ENCODE measurements at places on chromosomes 12 and 14.
A peak's percentile ranks its signal among the peaks of the same experiment; 100 is the strongest.

- DNase-seq = peak; percentile 16
Observed at GRCh38 chr14:35858521-35859209, 32.5 kb downstream of the BRMS1L start.

DNA sequence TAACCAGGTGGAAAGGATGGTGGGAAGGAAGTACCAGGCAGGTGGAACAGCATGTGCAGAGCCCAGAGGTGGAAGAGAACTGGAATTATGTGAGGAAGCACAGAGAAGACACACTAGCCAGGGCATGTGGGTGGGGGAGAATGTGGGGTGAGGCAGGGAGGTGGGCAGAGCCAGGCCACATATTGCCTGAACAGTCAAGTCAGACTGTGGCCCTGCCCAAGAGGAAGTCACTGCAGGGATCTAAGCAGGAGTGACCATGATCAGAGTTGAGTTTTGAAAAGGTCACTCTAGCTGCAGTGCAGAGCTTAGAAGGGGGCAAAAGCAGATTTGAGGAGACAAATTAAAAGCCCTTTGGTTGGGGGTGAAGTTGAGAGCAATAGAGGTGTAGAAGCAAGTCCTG is 114.0 kb upstream of the SLC38A2 start:
- no peak for DNase-seq

- DNase-seq = no peak
Observed at GRCh38 chr12:111105294-111105693, 184.9 kb upstream of the MYL2 start.

GRCh38 chr12:112198120-112198733 is 72.9 kb downstream of the TRAFD1 start:
- peak; percentile 54 for DNase-seq

GRCh38 chr14:36424478-36425102 is 95.4 kb downstream of the NKX2-1 start:
- DNase-seq = no peak

- no peak for DNase-seq
Observed at GRCh38 chr12:57618966-57619433, 7.8 kb downstream of the ARHGEF25 start.

- DNase-seq = no peak
Observed at GRCh38 chr14:98181241-98181640, 1090.8 kb downstream of the BCL11B start.

DNA sequence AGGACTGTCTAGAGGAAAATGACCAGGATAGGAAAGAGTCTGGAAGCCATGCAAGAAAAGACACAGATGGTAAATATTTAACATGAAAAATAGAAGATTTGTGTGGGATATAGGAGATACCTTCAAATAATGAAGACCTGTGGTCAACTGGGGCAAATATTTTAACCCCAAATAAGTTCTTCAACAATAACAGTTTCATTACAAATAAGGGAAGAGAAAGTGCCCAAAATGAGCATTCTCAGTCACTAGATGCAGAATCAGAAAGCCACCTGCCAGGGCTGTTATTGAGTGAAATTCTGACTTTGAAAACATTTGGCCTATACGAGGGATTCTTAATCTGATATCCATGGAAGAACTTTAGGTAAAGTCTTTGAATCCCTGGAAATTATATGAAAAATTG is 231.2 kb upstream of the PLEKHG7 start:
- no peak for DNase-seq

DNA sequence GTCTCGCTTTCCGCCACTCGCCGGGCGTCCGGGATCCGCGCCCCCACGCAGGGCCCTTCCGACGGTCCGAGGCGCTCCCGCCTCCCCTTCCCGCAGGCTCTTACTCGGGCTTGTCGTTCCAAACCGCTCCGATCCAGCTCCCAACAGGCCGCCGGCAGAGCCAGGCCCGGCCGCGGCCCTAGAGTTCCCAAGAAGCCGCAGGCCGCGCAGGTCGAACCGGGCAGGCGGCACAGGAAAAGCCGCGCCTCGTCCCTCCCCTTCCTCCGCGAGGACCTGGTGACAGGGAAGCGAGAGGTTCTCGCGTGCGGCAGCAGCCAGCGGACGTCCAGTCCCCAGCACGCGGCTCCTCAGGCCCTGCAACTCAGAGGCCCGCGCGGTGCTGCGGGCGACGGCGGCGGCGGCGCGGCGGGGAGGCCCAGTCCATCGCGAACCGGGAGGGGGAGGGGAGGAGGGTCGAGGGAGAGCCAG is 272 bp downstream of the HECTD1 start:
- peak; percentile 77 for DNase-seq

- DNase-seq = no peak
Observed at GRCh38 chr12:49827051-49827400, 1.2 kb downstream of the NCKAP5L start.

DNA sequence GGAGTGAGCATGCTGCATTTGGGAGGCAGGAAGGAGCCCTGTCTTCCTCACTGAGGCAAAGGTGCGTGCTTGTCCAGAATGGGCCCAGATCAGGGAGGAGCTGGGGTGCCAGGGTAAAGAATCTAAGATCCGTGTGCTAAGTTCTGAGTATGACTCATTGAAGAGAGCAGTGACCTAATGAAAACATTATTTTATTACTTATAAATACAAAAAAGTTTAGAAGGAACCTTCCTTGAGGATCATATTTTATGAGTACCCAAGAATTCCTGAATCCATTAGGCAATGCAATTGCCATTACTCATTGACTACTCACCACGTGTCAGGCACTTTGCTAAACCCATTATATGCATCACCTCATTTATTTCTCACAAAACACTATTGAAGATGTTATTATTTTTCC is 264.7 kb downstream of the EGLN3 start:
- no peak for DNase-seq

GRCh38 chr14:99163446-99163845 is 108.6 kb downstream of the BCL11B start:
- no peak for DNase-seq

DNA sequence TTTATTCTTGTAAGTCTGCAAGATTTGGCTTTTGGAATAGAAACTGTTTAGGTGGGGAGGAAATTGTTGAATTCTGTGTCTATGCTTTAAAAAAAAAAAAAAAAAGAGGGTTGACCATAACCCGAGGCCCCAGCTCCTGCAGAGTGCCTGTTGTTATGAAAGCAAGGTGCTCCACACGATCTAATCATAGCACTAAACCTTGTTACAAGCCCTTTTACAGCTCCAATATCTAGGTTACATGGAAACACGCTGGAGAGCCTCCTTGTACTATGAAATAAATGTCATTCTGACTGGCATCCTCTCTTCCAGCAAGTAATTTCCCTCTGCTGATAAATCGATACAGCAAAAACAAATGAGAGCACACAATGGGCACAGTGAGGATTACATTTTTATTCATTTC is 303.1 kb upstream of the SOX5 start:
- no peak for DNase-seq

DNA sequence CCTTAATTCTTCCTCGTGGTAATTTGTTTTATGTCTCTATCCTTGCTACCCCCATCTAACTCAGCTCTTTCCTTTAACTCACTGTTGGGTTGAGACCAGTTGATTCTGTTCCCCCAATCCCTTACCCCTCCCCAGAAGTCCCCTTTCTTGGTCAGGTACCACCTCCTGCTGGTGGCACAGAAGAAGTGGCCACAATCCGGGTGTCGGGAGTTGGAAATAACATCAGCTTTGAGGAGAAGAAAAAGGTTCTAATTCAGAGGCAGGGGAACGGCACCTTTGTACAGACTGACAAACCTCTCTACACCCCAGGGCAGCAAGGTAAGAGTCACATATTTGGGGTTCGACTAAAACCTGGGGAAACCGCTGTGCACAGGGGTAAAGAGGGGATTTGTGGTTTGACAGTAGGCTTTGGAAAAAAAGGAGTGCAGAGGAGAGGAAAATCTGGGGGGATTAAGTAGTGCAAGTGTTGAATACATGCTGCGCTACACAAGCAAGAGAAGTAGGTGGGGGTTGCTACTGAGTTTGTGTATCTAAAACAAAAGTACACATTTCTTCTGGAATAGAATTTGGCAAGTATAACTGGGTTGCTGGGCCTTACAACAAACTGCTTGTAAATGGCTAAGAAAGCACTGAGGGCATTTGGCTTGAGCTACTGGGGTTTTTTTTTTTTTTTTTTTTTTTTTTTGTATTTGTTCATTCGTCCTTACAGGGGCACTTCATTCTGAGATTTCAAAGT is 1.3 kb downstream of the A2ML1 start:
- DNase-seq = peak; percentile 21

DNA sequence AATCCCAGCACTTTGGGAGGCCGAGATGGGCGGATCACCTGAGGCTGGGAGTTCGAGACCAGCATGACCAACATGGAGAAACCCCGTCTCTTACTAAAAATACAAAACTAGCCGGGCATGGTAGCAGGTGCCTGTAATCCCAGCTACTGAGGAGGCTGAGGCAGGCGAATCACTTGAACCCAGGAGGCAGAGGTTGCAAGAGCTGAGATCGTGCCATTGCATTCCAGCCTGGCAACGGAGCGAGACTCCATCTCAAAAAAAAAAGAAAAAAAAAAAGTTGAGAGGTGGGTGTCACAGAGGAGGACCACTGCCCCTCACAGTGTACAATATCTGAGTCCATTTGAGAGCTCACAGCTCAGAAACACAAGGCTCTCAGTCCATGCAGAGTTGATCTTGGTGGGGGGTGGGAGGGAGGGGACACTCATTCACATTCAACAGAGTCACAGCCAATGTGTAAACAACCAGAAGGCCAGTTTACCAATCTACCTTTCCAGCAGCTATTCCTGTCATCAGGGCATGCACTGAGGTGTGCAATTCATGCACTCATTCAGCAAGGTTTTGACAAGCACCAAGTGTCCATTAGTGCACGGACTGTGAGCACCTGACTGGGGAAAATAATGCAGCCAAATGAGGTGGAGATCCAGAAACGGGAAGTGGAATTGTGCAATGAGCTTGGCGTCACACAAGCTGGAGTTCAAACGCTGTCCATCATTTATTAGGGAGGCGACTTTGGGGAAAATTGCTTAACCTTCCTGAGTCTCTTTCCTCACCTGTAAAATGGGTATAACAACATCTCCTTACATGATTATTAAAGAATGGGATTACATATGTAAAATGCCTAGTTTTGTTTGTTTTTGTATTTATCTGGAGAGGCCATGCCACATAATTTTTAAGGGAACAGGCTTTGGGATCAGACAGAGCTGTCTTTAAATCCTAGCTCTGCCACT is 4.4 kb upstream of the EIF5 start:
- DNase-seq = no peak

DNA sequence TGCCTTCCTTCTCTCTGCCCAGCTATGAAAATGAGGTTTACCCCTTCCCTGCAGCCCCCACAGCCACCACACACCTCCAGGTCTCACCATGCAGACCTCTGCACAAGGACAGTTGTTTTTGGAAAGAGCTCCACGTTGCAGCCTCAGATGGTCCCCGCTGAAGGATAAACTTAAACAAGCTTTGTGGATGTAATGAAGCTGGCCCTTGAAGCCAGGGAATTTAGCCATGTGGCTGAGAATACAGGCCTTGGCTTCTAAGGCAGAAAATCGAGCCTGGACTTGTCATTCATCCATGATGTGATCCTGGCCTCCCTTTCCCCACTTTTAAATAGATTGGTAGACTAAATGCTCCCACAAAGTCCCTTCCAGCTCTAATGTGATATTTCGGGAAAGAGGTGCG is 79.4 kb downstream of the TBX3 start:
- DNase-seq = no peak

DNA sequence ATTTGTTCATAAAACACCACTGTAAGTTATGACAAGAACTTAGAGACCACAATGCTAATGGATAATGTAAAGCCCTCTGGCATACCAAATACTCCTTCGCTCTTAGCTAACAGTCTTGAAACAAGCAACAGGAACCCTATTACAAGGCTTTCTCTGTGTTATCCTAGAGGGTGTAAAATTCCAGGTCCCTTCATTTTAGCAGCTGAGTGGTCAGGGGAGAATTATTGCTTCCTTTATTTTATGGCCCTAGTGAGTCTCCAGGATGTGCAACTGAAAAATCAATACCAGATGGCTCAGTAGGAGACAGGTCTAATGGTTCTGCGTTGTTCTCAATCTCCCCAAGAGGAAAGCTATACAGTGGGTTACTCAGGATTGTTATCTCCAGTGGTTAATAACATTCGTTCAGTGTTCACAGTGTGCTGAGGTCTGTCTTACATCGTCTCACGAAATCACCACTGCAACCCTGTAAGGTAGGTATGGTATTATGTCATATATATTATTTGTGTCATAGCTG is 172.7 kb upstream of the CNOT2 start:
- no peak for DNase-seq

DNA sequence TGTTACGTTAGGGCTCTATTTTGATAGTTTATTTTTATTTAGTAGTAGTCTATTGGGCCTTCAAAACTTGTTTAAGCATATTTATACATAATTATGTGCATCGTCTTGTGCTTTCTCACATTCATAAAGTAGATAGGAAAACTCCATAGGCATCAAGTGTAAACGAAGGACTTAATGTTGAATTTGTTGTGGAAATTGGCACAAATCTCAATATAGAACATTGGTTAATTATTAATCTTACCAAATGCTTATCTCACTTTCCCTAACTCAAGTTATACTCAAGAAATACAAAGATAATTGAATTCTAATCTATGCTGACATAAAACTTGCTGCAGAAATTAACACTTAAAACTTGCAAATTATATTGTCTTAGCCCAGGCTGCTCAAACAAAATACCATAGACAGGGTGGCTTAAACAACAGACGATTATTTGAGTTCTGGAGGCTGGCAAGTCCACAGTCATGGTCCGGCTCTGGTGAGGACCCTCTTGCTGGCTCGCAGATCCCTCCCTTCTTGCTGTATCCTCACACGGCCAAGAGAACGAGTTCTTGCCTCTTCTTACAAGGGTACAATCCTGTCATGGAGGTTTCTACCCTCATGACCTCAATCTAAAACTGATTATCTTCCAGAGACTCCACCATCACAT is 18.8 kb downstream of the STYX start:
- DNase-seq = no peak

DNA sequence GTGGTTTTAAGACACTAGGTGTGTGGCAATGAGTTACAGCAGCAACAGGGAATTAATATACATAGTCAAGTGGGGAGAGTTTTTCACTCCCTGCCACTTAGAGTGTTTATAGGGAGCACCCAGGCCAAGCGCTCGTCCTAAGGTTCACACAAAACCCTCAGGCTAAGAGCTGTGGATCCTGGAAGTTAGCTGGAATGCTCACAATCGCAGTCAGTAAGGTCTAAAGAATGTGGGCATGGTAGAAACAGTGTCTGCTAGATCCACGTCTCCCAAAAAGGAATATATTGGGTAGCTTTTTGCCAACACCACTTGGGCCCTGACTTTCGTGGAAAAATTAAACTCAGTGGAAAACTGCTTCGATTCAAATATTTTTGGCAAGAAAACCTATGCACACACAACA is 36.6 kb downstream of the STAB2 start:
- DNase-seq = peak; percentile 29

DNA sequence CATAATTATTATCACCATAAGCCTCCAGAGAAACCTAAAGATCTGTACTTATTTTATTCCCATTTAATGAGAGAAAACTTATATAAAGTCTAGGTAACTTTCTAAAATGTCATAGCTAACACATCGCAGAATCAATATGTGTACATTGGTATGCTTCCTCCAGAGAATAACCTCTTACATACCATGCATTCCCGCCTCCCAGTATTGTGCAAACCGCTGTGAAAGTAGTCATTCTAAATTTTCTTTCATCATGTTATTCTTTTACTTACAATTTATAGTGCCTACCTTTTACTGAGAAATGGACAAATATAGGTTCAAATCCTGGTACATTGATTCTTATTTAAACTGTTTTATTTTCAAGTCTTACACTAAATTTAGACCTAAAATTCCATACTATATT is 463.4 kb downstream of the LRFN5 start:
- no peak for DNase-seq
